ENCODE measurements at places on chromosomes 6 and 20.

DNA sequence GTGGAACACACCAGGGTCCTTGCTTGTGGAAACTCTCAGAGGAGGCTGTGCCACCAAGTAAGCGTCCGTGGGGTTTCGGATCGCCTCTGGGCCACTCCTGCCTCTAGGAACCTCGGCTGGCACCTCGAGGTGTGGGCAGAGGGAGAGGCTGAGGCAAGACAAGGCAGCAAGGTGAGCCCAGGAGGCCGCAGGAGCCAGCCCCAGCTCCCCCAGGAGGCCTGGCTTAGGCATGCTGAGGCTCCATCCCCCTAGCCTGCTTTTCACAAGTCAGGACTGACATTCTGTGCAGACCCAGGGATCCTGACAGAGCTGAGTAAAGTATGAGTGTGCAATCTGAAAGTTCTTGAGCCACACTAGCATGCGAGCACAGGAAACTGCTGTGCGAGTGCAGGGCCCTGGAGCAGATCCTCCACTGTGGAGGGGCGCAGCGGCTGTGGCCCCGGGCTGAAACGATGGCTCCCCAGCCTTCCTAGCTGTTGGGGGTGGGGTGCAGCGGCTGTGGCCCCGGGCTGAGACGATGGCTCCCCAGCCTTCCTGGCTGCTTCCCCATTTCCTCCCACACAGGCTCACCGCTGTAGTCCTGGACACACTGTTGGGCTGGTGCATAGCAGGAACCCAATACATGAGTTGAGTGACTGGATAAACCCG, 75.2 kb upstream of the CD93 start:
- DNase-seq = peak; percentile 59

DNA sequence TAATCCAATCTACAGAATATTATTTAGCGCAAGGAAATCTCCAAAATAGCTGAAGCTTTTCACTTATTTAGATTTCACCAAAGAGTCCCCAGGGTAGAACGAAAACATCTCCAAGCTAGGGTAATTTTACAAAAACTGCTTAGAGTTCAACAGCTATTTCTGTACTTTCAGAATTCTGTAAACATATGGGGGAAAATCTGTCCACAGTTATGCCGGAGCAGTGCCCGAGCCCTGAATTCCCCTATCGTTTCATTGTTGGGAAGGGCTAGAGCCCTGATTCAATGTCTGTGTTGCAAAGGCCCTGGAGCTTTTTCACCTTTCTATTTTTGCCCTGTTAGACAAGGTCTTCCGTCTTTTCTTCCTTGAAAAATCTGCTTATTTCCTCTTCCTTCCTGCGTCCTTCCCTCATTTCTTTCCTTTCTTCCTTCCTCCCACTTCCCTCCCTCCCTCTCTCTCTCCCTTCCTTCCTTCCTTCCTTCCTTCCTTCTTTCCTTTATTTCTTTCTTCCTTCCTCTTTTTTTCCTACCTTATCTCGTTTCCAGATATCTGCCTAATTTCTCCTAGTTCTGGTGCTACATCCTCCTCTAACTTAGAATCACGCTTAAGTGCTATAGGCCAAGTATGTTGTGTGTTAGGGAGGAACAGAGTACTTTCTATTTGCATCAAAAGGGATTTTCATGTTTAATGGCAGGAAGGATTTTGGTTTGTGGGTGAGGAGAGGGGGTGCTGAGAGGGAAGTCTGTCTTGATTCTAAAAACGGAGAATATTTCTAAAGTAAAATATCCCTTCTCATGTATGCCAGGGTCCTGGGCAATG, 122.5 kb upstream of the BMP2 start:
- no peak for DNase-seq

GRCh38 chr6:40485300-40485699, 101.9 kb downstream of the LRFN2 start:
- no peak for DNase-seq

DNA sequence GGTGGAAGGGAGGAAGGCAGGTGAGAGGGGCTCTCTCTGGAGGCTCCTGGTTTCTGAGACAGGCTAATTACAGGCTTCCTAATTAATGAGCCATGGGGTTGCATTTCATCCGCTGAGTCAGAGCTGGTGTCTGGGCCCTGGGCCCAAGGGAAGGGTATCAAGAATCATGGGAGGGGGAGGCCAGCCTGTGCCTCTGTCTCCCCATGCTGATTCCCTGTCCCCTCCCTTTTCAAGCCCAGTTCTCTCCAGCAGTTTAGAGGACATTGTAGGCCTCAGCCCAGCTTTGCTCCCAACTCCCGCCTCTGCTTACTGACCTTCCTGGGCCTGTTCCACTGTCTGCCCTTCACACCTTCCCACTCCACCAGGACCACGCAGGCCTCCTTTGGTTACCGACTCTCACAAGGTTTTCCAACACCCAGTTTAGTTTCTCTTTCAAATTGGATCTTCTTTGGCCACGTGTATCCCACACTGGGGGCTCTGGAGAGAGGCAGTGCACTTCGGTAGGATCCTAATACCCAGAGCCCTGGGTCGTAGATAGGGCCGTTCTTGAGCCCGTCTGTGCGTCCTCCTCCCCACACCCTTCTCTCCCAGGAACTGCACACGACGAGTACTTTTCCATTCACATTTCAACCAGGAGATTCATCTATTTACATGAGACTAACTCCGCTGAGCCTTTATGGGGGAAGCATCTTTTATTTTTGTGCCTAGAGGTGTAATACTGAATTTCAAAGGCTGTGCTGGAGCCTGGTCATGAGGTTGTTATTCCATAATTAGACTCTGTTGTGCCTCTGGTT, 18.2 kb upstream of the AVP start:
- DNase-seq = no peak

DNA sequence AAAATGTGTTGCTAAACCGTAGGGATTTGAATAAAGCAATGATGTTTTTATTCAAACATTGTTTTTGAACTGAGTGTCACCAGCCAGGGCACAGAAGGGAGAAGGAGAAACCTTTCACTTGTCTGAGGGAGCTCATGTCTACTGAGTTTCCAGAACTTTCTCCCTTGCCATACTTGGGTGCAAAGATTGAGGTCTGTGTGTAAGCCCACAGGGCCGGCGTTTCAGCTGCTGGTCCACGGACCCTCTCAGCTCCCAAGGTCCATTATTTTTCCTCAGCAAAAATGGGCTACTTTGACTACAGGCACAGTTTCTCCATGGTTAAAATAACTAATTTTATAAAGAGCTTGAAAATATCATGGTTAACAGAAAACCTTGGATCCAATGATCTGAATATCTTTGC, 32.6 kb downstream of the PSMG4 start:
- no peak for DNase-seq

DNA sequence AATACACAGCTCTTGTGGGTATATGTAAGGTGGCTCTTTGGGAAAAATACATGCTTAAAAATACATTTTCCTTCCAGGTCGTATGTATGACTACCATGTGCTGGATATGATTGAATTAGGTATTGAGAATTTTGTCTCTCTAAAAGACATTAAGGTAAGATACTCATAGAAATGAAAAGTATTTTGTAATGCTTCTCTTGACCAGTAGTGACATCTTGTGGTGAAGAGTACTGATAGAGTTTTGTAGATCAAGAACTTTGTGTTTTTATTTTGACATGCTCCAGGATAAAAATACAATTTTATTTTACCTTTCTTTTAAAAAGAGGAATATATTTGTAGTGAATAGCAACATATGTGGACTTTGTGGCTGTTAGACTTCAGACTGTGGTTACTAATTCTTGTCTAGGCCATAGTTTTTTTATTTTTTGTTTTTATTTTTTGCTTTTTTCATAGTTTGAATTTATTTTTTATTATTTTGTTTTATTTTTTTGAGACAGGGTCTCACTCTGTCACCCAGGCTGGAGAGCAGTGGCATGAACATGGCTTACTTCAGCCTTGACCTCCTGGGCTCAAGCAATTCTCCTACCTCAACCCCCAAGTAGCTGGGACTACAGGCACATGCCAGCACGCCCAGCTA, 17.9 kb downstream of the RPF2 start:
- DNase-seq = peak; percentile 59

DNA sequence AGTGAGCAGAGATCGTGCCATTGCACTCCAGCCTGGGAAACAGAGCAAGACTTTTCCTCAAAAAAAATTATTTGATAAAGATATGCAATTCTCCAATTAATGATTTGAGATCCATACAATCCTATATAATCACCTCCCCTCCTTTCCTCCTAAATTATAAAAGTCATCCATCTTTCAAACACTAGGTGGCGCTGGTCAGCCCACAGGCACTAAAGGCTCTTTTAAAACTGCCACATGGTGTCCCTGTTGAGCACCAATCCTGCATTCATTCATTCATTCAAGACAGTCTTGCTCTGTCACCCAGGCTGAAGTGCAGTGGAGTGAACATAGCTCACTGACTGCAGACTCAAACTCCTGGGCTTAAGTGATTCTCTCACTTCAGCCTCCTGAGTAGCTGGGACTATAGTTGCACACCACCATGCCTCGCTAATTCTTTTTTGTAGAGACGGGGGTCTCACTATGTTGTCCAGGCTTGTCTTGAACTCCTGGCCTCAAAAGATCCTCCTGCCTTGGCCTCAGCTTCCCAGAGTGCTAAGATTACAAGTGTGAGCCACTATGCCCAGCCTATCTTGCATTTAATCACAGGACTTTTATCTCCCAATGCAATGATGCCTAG, 58.7 kb upstream of the SLC2A12 start:
- DNase-seq = peak; percentile 78

DNA sequence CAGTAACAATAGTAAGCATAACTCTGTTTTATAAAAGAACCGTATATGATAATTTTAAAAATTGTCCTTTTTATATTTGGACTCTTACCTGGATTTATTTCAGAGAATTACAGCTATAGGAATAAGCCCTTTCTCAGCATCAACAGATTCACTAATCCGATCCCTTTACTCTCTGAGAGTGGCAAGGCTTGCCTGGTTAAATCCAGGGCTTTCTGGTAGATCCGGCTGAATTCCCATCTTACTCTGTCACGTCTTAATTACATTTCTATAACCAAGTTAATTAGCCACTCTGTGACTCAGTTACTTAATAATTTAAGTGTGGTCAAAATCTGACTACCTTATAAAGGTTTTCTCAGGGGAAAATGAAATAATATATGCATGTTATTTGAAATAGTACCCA, 294.7 kb downstream of the FRK start:
- DNase-seq = no peak

DNA sequence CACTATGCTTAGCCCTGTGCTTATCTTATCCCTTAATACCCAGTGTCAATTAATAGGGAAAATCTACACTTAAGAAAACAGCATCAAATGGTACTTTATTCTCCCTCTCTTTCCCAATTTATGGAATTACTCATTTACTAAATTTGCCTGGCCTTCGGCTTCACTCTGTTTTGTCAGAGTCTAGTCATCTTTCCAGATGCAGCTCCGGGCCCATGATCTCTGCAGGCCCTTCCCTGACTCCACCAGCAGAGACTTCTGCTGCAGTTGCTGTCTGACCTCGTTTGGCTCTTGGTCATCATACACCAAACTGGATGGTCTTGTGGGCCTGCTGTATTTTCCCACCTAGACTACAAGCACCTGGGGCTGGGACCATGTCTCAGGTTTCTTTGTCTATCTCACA, 27.4 kb downstream of the MRS2 start:
- no peak for DNase-seq

GRCh38 chr20:51995551-51995951, 193.2 kb upstream of the SALL4 start:
- no peak for DNase-seq

GRCh38 chr6:46667377-46667776, 14.6 kb downstream of the SLC25A27 start:
- DNase-seq = no peak

GRCh38 chr6:30171677-30172471, 8.5 kb downstream of the TRIM15 start:
- DNase-seq = no peak

DNA sequence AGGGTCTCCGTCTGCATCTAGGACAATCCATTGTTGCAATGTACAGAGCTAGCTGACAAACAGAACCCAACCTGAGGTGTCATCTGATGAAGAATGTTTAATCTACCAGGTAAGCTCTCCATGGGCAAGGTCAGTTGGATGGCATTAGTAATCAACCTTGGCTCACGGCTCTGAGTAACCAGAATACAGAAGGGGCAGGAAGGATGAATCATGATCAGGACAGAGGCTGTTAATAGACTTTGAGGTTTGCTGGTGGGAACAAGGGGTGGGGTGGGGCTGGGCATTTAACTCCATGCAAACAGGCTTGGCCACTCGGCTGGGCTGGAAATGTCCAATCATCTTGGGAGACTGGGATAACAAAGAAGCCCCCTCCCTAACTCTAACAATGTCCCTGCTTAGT, 77.1 kb upstream of the MRPS10 start:
- peak; percentile 88 for DNase-seq

DNA sequence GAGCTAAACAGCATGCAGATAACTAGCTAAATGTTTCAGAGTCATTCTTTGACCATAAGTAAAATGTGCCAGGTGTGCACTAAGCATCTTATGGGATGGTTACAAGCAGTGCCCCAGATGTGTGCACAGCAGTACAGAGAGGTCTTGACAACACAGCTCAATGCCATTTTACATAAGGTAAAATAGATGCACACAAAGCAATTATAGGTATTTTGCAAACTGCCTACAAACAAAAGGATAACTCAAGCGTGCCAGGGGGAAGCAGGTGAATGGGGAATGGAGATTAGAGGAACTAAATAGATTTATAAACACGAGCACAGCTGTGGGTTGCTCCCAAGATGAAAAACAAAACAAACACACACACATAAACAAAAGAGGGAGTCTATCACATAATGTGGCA, 64.8 kb downstream of the SLC2A10 start:
- DNase-seq = no peak

DNA sequence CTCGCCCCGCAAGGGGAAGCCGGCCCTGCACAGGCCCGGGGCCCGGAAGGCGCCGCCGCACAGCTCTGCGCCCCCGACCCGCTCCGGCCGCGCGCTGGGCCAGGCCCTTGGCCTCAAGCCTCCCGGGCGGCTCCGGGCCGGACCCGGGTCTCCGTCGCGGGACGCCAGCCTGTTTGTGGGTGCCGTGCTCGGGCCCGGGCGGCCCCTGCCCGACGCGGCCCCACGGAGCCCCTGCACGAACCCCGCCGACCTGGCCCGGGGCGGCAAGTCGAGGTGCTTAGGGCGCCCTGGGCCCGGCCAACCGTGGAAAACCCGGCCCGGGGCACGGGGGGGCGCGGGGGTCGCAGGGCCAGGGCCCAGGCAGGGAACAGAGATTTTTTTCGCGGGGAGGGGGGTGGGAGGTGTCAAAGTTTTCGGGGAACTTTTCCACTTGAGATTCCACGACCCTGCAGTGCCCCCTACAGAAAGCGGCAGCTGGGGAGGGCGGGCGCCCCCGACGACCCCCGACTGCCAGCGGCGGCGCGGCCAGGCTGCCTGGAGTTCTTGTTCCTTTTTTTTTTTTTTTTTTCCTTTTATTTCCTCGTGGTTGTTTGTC, 805 bp upstream of the STX16 start:
- DNase-seq = peak; percentile 29

GRCh38 chr6:116705917-116706316, 24.9 kb downstream of the KPNA5 start:
- no peak for DNase-seq

- no peak for DNase-seq
These were observed 717 bp downstream of the CSNK2A1 start for GRCh38 chr20:542777-543368.

DNA sequence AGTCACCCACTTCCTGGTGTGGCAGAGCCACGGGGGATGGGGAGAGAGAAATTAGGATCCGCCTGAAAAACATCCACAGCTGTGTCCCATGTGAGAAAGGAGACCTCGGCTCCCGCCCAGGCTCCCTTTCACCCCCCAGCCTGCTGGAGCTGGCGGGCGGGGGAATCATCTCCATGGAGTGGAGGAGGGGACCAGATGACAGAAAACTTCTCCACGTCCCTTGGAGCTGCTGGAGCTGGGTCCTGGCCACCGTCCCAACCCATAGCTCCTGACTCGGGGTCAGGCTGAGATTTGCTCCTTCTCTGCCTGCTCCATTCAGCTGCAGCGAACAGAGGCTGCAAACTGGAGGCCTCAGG, 113.8 kb downstream of the CEBPB start:
- DNase-seq = no peak

GRCh38 chr20:21315138-21315537, 12.0 kb downstream of the XRN2 start:
- DNase-seq = peak; percentile 12

Data from lung microvascular endothelial cell (primary cell).